ENCODE measurements at places on chromosomes 12 and 14.

DNA sequence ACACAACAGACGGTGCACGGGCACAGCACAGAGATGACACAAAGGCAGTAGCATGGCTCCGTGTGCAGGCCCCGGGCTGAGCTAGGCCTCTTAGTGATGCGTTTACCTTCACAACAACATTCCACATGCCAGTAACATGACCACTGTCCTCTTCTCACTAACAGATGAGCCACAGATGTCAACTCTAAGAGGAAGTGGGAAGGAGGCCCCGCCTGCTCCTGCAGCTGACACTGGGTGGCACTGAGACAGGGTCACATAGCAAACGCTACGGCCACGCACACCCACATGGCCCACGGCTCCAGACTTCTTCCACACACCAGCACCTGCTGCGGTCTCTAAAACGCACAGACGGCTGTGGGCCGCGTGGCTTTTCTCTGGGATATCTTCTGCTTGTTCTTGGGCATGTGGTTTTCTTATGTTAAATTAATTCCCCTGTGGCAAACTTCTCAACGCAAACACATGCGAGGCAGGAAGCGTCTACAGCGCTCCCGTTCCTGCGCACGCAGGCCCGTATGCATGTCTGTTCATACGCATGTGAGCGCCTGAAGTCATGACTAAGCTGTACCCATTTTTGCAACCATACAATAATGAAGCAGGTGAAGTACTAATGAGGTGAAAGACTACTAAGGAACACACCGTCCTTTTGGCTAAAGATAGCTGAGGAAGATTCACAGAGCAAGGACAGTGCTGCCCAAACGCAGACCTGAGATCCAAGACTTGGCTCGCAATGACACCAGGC, 26.8 kb downstream of the AMN start:
- DNase-seq, result no peak

GRCh38 chr14:72643317-72643801, 250.5 kb downstream of the DPF3 start:
- DNase-seq, result no peak

DNA sequence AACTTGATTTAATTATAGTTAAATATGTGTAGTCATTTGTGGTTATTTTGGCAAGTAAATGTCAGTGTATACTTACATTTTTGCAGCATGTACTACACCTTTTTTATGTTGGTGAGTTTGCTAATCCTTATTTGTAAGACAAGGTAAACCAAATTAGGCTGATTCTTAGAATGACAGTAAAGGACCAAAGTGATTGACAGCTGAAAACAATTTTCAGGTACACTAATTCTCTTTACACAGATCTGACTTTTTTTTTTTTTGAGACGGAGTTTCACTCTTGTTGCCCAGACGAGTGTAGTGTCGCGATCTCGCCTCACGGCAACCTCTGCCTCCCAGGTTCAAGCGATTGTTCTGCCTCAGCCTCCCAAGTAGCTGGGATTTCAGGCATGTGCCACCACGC, 8.4 kb downstream of the SLC25A3 start:
- no peak for DNase-seq

GRCh38 chr14:66069830-66070541, 416.2 kb upstream of the CCDC196 start:
- no peak for DNase-seq

DNA sequence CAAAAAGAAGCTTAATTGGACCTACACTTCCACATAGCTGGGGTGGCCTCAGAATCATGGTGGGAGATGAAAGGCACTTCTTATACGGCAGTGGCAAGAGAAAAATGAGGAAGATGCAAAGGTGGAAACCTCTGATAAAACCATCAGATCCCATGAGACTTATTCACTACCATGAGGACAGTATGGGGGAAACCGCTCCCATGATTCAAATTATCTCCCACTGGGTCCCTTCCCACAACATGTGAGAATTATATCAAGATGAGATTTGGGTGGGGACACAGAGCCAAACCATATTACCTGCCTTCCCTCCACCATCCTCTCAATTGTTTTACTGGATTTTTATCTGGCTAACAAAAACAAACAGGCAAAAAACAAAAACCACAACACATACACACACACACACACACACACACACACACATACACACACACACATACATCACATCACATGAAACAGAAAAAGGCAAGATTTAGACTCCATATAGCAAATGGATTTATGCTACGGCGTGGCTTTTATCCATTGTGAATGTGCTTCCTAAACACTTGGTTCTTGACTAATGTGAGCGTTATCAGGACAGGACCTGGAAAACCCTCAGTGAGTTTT, 66.7 kb downstream of the ZFP36L1 start:
- no peak for DNase-seq

DNA sequence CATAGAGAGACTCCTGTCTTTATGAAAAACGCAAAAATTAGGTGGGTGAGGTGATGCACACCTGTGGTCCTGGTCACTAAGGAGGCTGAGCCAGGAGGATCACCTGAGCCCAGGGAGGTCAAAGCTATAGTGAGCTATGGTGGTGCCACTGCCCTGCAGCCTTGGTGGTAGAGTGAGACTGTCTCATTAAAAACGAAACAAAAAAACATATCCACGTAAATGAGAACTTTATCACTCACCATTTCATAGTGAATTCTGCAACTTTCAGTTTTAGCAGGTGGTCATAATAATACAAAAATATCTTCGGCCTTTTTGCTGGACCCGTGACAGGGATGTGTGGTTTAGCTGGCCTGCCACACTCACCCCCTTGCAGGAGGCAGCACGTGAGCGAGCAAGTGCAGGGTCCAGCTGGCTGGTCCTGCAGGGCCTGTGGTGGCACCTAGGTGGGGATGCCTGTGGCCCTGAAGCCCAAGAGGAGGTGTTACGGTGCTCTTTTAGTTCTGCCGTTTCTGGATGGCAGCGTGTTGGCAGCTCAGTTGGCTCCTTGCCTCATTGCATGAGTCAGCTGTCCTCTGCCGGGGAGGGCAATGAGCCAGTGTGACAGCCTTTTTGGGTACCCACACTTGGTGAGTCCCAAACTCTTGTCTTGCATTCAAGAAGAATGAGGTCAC, 1330.7 kb upstream of the TMEM132C start:
- no peak for DNase-seq

DNA sequence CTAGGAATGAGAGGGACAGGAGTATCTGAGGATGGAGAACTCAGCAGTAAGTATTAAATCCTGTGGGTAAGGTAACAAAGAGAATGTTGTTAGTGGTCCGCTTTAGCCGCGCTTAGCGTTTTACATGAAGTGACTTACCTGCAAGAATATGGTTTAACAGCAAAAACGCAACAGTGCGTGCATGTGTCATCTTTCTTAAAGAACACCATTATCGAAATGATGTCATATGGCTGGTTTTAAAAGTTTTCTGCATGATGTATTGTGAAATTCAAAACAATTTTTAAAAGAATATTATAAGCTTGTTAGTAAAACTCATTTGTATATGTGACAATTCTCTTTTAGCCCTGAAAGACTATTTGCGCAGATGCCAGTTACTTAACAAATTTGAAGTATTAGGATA, 1.7 kb downstream of the LEMD3 start:
- no peak for DNase-seq

DNA sequence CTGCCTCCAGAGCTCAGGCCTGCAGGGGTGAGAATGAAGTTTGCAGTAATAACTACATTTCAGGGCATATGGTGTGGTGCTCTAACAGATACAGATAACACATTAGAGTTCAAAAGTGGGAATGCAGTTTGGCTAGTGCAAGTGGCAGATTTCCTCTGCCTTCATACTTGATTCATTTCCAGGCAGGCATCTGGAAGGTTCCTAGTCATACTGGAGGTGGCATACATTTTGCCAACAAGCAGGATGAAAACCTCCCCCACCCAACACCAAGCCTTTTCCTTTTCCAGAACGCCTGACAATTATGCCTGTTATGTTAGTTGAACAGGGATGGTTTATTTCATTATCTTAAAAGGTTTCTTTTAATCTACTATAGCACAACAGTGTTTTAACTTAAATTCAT, 24.3 kb downstream of the VTI1B start:
- DNase-seq, result no peak

DNA sequence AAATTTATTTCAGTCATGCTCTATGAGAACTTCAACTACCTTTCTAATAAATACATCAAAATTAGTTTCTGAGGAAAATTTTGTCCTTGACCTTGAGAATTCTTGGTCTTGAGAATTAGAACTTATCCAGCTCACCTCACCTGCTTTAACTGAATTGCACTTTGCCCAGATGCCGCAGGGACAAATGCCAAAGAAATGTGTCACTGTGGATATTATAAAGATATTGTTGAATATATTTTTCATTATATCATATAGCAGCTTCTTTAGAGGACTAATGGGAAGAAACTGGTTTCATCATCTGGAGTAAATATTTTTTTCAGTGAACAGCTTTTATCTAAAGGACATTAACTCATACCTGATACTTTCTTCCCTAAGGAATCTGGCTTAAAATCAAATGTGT, 54.1 kb downstream of the LRP6 start:
- DNase-seq, result no peak

DNA sequence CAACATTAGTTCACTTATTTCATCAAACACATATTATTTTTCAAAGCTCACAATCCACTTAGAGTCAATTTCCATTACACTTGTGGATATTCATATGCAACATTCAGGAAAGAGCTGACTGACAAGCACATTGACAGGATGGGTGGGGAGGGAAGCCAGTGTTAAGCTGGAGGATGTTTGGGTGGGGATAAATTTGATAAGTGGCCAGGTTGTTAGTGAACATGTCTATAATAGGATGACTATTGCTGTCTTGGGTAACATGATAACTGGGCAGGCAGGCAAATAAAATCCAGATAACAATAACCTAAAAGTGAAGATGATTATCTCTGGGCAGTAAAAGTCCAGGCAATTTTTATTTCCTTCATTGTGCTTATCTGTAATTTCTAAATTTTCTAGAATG, 73.8 kb upstream of the OSBPL8 start:
- DNase-seq, result no peak

DNA sequence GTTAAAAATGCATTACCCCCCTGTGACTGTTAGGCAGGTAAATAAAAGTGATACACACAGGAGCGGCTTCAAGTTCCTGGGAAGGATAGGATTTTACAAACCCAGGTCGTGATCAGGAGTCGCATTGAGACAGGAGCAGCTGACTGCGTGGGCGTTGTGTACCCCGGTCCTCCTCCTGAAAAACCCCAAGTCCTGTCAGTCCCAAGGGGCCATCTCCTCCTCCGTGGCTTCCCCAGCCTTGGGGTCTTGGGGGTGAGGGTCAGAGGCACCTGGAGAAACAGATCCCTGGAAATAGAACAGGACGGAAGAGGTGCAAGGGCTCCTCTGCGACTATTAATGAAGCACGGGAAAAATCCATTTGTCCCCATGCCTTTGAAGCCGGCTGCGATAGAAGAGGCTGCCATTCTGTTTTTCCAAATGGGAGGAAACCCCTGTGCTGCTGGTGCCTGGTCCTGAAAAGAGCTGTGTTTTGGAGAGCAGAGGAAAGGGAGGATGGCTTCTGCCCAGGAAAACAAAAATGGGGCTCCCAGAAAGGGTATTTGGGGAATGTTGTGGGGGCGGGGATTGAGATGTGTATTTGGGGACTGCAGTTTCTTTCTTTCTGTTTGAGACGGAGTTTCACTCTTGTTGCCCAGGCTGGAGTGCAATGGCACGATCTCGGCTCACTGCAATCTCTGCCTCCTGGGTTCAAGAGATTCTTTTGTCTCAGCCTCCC, 143.1 kb downstream of the ZNF664 start:
- DNase-seq, result no peak

- no peak for DNase-seq
Observed at GRCh38 chr12:130977743-130978095, 24.0 kb downstream of the ADGRD1 start.

DNA sequence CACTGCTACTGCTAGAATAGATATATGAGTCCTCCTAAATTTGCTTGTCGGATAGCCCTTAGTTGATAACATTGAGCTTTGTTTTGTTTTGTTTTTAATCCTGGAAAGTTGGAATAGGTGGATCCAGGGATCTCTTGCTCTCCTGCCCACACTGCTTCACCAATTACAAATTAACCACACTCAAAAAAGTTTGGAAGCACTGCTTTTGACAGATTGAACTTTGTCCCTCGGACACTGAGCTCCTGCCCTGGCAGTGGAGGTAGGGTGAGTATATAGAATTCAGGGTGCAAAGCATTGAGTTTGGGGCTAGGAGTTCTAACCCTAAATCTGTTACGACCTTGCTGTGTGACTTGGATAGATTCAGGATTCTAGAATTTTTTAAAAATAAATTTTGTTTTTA, 15.1 kb upstream of the SYNDIG1L start:
- DNase-seq, result no peak

GRCh38 chr14:46279776-46280175, 371.8 kb downstream of the RPL10L start:
- no peak for DNase-seq

DNA sequence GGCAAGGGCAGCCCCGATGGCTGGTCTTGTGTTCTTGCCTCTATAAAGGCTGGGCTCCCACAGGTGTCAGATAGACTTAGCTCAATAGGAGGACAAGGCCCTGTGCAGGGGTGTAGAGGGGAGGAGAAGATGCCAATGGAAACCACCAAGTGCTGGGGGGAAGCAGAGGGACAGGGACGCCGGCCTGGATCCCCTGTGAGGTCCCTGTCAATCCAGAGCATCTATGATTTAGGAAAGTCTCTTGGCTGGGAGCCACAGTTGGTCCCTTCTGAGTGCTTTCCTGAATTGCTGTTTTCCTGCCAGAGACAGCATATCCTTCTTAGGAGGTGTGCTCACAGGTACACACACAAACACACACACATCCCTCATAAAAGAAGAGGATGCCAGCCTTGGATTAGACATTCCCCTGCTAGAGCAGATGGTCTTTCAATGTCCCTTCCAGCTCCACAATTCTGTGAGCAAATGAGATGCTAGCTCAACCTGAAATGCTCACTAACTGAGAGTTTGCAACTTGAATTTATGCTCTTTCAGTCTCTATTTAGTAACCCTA, 62.7 kb downstream of the TTC7B start:
- no peak for DNase-seq

DNA sequence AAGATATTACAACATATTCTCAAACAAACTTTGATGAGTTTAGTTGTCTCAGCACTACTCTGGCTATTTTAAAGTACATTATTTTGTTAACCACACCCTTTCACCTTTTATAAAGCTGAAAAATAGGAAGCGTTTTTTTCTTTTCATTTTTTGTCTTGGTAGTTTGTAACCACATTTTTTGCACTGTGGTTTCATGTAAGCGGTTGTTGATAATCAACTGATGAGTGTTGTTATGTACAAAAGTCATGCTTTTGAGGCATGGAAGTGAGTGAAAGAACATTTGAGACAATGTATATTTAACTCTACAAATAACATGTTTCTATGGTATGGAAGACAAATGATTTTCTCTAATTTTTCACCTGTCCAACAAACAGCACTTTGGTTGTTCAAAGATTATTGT, 52.1 kb upstream of the ATP2B1 start:
- DNase-seq, result no peak

DNA sequence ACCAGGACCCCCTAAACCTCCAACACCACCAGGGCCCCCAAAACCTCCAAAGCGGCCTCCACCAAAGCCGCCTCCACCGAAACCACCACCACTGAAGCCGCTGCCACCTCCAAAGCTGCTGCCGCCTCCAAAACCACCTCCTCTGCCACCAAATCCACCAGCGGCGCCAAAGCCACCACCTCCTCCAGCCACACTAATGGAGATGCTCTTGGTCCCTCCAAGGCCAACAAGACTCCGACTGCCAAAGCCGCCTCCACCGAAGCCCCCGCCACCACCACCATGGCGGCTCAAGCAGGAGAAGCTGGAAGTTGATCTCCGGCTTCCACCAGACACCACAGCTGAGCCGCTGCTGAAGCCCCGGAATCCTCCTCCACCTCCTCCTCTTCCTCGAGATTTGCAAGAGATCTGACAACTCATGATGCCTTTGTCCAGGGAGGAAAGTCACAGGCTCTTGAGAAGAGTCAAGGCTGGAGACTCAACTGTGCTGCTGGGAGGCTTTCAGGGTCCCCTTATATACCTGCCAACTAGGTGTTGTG, at the start of gene KRT2:
Gene KRT2, minus strand, starts transcription at position 486 of the 536 bp plus-strand sequence. Its CDS starts 69 bp downstream, at position 417.
- DNase-seq, result no peak

Measured in effector CD4-positive, alpha-beta T cell (primary cell).